LNCaP clone FGC (cell line): ENCODE measurements at places on chromosomes 11 and 22.

DNA sequence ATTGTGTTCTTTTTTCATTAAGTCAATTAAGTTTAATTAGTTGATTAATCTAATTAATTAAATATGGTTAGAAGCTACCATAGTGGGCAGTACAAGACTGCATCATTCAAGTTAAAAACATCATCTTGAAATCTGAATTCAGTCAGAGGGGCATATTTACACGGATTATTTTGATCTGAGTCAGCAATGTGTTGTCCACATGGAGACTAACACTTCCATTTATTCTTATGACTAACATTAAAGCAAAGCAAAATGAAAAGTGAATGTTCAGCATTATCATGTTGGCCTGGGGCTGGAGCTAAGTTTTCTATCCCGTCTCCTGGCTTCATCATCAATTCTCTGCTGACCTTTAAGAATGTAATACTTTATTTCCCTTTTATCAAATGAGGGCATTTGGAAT lies 17.3 kb downstream of the FLI1 start:
- DNase-seq, result no peak

- no peak for DNase-seq
Measured at GRCh38 chr22:30000566-30000965, 79.7 kb upstream of the HORMAD2 start.

GRCh38 chr11:77642228-77642627 lies 4.6 kb upstream of the CLNS1A start:
- no peak for DNase-seq

DNA sequence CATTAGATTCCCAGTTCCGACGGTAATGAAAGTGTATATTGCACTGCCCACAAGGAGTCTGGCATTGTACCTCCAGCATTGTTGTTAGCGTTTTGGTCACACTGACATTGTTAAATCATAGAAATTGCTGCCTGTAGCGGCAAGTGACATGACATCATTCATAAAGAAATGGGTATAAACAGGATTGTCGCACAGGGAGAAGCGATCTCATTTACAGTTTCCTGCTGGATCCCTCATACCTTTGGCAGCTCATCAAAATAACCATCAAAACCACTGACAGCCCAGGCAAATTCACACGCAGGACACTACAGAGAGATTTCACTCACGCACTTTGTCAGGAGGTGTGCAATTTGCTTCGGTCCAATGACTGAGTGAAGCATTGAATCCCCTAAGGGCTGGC lies 3.5 kb downstream of the HTR3B start:
- DNase-seq, result no peak

DNA sequence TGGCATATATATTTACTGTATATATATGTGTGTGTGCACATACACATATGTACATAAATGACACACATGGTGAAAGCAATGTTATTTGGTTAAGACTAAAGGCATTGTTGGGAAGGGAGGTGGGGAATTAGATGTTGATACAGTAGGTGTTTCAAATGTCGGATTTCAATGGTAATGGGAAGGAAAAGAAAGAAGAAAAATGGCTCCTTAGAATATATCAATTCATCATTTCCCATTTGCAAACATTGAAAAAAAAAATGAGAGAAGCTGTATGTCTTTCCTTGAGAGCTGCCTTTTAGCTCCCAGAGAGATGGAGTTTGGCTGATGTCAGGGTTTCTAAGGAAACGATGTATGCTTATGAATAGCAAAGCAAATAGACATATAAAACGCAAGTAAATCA lies 33.4 kb upstream of the ATXN10 start:
- DNase-seq, result peak; percentile 11

DNA sequence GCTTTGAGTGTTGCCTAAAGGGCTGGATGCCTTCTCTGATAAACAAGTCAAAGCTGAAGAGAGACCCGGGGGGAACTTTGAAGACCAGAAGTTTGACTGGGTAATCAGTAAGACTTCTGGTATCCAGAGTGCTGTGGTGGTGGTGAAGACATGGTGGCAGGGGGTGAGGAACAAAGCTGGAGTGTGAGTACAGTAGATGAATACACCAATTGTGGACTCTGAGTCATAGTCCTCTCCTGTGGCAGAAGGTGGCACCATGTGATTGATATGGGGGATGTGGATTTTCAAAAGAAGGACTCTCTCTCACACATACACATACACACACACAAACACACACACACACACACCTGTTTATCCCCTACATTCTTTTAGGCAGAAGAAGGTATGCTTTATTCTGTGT lies 12.3 kb downstream of the MS4A6A start:
- no peak for DNase-seq

GRCh38 chr22:50720301-50721256 lies 17.4 kb upstream of the ACR start:
- no peak for DNase-seq

- no peak for DNase-seq
Measured at GRCh38 chr11:75230621-75231020, 10.0 kb upstream of the TPBGL start.

GRCh38 chr22:46625113-46625842 lies 5.1 kb downstream of the GRAMD4 start:
- no peak for DNase-seq

DNA sequence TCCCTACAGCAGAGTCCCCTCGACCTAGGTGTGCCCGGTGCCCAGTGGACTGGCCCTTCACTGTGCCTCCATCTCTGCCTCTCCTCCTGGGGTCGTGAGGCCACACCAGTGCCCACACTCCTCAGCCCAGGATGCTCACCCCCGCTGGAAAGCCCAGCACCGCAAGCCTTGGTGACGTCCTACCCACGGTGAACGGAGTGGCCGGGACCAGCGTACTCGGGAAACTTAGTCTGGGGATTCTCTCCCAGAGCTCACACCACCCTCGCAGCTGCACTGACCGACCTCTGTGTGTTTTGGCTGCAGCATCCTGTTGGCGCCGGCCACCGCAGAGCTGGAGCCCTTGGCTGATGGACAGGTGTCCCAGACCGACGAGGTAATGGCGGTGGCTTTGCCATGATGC lies 35.5 kb upstream of the KRTAP5-7 start:
- no peak for DNase-seq

GRCh38 chr11:36016709-36017108 lies 72.8 kb downstream of the LDLRAD3 start:
- no peak for DNase-seq

- no peak for DNase-seq
Measured at GRCh38 chr11:17894929-17895658, 117.8 kb downstream of the SERGEF start.

- DNase-seq, result no peak
Measured at GRCh38 chr11:70078095-70078780, at the start of gene ANO1. Gene ANO1, plus strand, starts transcription at chr11:70078317. Its CDS starts 290 bp downstream, at chr11:70078607.
